ENCODE measurements at places on chromosomes 1 and 21.

DNA sequence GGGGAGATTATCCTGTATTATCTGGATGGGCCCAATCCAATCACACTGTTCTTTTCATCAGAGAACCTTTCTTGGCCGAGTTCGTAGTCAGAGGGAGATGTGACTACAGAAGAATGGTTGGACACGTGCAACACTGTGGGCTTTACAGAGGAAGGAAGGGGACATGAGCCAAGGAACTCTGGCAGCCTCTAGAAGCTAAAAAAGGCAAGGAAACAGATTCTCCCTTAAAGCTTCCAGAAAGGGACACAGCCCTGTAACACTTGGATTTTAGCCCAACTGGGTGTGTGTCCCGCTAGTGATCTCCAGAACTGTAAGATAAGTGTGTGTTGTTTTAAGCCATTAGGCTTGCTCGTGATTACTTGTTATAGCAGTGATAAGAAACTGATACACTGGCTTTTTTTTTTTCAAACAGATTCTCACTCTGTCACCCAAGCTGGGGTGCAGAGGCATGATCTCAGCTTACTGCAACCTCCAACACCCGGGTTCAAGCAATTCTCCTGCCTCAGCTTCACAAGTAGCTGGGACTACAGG is 53.9 kb upstream of the FBXO28 start:
- DNase-seq: no peak

GRCh38 chr1:109808703-109809102 is 45.0 kb upstream of the EPS8L3 start:
- no peak for DNase-seq

GRCh38 chr1:216057063-216057462 is 366.2 kb downstream of the USH2A start:
- no peak for DNase-seq

GRCh38 chr1:229059671-229060539 is 211.0 kb upstream of the RAB4A start:
- DNase-seq: no peak

GRCh38 chr1:223413216-223413615 is 20.0 kb downstream of the CCDC185 start:
- DNase-seq: no peak

DNA sequence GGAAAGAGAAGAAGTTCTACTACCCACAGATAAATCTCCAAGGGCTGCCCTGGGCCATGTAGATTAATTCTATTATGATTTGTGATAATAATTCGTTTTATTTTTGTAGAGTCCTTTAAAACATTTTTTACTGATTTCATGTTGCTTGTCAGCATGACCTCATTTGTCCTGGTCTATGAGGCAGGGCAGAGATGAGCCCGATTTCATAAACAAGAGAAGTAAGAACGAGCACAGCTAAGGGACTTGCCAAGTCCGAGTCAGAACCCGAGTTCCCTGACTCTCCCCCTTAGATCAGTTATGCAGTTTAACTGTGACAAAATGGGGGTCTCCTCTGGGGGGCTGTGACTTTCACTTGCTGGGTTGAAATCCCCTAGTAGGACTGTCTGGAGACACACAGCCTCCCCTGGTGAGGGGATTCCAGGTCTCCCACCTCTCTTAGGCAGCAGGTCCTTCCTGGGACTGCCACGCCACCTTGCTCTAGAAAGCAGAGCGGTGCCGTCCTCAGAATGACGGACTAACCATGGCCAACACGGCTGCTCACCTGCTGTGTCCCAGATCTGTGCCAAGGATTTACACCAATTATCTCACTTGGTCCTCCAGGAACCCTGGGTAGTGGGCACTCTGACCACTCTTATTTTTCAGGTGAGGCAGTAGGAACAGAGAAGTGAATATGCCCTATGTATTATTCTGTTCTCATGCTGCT is 31.0 kb upstream of the SOX13 start:
- DNase-seq: no peak

GRCh38 chr1:71080230-71080738 is 551 bp downstream of the ZRANB2 start:
- DNase-seq: peak; percentile 10

- DNase-seq: no peak
Observed at GRCh38 chr1:99851850-99852454, 1.8 kb downstream of the AGL start.

DNA sequence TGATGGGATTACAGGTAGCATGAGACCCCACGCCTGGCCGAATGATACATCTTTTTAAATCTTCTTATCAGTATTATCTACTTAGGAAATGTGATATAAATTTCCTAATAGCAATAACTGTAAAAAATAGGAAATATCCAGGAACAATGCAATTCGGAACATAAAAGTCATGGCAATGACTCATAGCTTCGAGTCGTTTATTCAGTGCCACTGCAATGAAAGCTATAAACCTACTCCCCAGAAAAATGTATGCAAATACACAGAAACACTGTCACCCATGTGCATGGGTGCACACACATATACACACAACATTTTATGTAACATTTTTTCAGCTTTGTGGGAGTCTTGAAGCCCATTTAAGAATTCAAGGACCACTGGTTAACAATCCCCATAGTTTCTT is 194.6 kb downstream of the PATJ start:
- no peak for DNase-seq

DNA sequence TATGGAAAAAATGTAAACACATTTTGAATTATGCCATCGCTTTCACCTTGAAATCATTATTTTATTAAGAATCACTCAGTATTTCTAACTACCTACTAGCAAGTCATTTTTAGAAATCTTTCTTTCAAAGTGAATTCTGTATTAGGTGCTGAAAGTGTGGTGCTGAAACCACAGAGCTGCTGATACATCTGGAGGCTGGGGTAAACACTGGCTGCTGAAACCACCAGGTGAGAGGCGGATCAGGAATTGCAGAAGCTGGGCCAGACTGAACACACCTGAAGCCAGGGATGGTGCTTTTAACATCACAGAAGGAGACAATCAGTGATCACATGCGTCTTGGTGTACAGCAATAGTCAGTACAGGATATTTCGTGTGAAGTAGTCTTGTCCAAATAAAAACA is 42.2 kb upstream of the KCNE1 start:
- no peak for DNase-seq

DNA sequence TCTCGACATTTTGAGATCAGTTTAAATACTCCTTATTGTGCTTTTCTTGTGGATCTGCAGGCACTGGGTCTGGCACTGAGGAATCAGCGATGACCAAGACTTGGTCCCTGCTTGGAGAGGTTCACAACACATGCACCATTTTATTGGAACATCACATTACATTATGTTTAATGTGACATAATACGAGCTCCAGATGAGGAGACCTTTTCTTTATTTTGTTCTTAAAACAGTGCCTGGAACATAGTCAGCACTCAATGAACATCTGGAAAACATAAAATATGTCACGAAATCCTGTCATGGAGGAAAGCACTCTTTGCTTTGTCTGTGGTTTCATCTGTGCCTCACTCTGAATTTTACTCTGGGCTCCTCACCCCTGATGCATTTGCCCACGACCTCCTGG is 110.7 kb downstream of the ST6GALNAC3 start:
- no peak for DNase-seq

GRCh38 chr1:227899820-227900449 is 47.8 kb downstream of the WNT9A start:
- no peak for DNase-seq

- peak; percentile 81 for DNase-seq
Observed at GRCh38 chr1:20717452-20718342, at the start of gene KIF17. TSS of gene KIF17 (minus strand) at chr1:20718007. CDS start at chr1:20717706, 301 bp downstream.

DNA sequence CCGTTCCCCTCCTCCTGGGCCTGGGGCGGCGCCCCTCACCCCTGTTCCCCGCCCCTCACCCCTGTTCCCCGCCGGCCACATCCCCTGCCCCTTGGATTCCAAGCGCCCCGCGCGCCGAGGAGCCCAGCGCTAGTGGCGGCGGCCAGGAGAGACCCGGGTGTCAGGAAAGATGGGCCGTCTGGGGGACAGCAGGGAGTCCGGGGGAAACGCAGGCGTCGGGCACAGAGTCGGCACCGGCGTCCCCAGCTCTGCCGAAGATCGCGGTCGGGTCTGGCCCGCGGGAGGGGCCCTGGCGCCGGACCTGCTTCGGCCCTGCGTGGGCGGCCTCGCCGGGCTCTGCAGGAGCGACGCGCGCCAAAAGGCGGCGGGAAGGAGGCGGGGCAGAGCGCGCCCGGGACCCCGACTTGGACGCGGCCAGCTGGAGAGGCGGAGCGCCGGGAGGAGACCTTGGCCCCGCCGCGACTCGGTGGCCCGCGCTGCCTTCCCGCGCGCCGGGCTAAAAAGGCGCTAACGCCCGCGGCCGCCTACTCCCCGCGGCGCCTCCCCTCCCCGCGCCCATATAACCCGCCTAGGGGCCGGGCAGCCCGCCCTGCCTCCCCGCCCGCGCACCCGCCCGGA is at the start of gene TP73:
Gene TP73 (plus strand): TSS at position 587 of the 618 bp plus-strand sequence. CDS start 29,850 bp downstream, outside the sequence.
- DNase-seq: no peak

DNA sequence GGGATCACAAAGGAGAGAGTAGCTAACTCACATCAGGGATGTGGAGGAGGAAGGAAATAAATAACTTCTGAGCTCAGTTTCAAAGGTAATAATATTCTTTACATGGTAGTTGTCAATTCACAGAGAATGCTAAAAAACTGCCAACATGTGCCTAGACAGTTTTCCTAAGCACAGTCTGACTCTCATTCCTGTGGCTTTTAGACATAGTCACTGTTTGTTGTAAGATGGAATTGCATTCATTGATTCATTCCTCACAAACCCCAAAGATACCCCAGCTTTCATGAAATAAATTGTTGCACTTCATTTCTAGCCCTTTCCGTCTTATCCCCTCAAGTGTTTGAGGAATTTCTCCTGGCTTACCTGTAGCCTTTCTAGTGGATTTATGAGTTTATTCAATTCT is 263.9 kb downstream of the NTNG1 start:
- DNase-seq: no peak

DNA sequence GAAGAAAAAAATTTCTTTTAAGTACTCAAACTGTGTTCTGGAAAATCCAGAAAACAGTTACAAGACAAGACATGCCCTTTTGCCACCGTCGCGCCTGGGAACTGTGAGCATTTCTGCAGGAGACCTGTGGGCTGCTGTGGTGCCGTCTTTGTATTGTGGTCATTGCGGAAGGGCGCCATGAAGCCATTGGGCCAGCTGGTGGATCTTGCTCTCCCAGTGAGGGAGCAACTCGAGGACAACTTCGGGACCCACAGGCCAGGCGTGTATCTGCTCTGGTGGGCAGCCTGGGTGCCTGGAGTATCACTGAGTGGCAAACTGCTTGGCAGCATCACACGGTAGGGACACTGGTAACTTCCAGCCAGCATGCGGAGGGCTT is 3.8 kb upstream of the THEMIS2 start:
- DNase-seq: no peak

GRCh38 chr1:109792056-109792831 is 28.5 kb upstream of the EPS8L3 start:
- DNase-seq: no peak

- no peak for DNase-seq
Observed at GRCh38 chr1:30169269-30169668, 554.1 kb downstream of the MATN1 start.

DNA sequence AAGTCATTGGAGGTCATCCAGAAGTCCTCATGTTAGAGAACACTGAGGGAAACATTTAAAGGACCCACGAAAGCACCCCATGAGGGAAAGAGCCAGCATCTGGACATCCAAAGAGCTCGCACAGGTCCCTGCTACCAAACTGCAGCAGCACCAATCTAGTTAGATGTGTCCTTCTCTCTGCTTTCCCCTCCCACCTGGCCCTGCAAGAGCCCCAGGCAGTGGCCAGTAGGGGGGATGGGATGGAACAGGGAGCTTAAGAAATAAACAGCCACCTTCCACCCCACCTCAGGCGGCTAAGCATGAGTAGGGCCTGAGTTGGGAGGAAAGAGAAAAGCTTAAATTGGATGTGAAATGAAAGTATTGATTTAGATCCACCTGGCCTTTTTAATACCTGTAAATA is 175.9 kb upstream of the KCND3 start:
- DNase-seq: no peak

Measured in CD4-positive, alpha-beta T cell treated with Interleukin-4 for 1 hour (primary cell).